ENCODE measurements at places on chromosomes 6 and 20.

DNA sequence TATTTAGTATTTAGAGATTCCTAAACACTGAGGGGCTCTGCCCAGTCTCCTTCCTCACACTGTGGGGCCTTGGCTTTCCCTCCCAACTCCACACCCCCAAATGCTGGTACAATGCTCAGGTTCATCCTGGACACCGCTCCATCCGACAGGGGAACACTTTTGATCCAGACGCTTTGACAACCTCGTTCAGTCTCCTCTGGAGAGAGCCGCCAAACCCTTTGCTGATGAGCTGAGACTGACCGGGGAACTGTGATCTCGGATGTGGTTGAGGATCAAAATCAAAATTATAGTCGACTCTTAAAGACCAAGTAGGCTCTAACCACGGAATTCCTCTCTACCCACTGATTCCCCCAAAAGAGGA, 38.8 kb upstream of the HLA-E start:
- no peak for DNase-seq

DNA sequence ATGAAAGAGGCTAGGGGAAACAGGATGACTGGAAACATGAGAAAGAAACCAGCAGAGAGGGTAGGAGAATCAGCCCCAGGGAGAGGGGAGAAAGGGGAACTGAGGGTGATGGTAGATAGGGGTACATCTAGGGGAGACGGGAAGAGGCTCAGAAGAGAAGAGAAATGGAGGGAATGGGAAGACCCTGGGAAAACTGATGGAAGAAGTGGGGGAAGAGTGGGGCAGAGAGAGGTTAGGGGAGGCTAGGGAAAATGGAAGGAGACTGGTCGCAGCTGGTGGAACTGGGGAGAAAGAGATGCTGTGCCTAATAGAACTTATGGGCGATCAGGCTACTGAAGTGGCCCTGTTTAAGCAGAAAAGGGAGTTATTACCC, 548 bp downstream of the PROCR start:
- DNase-seq: no peak

DNA sequence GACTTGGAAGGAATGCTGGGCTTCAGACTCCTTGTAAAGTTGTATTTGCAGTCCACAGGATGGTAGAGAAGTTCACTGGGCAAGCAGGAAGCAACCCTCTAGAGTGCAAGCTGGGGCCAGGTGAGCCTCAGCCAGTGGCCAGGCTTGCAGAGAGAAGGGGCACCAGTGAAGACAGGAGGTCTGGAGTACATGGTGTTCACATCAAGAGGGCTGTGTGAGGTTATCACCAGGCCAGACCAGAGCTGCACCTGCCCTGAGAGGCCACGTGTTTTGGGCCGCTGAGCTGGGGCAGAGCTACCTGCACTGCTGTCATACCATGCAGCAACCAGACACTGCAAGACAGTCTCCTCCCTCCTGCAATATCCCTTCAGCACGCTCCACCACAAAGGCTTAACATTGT, 79.0 kb downstream of the SH3BGRL2 start:
- no peak for DNase-seq

GRCh38 chr6:169937389-169938261, 186.2 kb downstream of the ERMARD start:
- DNase-seq: no peak

DNA sequence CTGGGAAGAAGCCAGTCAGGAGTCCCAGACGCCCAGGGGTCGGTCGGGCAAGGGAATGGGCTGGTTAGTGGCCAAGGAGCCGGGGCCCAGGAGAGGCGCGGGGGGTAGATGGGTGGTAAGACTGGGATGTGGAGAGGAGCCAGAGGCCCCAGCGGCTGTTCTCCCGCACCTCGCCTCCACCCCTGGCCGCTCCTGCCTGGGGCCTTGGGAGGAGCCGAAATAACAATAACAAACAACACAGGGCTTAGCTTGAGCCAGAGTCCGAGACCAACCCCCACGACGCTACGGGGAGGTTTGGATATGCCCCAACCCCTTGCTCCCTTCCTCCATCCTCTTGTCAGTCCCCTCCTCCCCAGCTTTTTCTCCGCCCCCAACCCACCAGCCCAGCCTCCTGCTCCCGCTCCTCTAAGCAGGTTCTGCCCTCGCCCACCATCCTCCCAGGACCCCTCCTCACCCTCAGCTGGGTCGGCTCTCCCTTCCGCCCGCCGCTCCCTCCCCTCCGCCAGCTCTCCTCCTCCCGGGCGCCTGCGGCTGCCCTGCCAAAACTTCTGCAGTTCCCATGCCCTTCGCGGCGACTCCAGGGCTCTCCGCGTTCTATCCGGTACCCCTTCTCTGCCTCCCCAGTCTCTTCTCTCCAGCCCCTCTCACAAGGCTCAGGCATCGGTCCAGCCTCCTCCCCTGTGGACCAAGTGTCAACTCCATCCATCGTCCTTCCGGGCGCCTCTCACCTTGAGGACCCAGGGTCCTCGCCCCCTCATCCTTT, 1.1 kb downstream of the RNF39 start:
- DNase-seq: no peak

GRCh38 chr6:127796713-127797112, 104.1 kb downstream of the THEMIS start:
- no peak for DNase-seq

DNA sequence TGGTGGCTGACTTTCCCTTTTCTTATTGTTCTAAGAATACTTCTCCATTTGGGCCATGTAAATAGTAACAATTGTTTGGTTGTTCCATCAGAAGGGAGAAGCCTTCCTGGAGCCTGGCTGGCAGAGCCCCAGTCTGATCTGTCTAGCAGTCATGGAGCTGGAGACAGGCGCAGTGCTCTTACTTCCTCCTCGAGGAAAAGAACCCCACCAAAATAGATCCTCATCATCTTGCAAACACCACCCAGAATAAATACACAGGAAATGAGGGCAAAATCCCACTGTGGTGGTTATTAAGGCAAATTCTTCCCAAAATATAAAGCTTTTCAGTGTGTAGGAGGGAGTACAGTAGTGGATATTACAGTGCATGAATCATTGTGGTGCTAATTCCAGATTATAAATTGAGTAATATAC, 195.1 kb upstream of the SGK1 start:
- DNase-seq: no peak

DNA sequence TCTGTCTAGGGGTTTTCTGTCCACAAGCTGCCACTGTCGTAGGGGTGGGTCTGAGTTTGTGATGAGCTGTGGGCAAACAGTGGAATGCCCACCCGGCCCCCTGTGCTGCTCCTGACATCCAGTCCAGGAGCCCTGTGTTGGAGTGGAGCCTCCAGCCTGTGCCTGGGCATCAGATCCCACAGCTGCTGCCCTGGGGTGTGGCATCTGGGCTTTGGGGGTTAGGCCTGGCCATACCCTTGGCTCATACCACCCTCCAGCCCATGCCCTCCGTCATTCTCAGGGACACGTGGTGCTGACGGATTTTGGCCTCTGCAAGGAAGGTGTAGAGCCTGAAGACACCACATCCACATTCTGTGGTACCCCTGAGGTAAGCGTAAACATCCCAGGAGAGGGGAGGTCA, 12.9 kb downstream of the SGK2 start:
- no peak for DNase-seq

GRCh38 chr6:49097116-49097515, 365.9 kb downstream of the MMUT start:
- no peak for DNase-seq

DNA sequence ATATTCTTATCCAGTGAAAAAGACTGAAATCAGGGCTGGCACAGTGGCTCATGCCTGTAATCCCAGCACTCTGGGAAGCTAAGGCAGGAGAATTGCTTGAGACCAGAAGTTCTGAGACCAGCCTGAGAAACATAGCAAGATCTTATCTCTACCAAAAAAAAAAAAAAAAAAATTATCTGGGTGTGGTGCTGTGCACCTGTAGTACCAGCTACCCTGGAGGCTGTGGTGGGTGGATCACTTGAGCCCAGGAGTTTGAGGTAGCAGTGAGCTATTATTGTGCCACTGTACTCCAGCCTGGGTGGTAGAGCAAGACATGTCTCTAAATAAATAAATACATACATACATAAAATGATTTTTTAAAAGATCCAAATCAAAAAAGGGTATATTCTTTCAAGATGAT, 6.3 kb downstream of the CALHM6 start:
- DNase-seq: no peak

GRCh38 chr20:3297079-3297378, 58.0 kb upstream of the SLC4A11 start:
- DNase-seq: no peak

DNA sequence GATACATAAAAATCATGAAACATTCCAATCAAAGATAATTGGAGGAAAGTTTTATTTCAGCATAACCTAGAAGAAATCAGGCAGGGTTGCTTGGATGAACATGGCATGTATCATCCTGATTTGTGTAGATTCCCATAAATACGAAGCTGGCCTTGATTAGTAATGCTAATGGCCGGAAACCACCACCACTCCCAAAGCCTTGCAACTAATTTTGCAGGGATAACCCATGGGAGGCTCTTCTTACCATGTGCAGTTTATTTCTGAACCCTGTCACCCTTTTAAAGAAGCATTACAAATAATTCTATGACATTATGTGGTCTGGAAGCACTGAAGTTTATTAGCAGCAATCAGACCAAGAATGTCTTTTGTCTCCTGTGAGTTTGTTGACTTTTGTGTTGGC, 80.8 kb downstream of the AIG1 start:
- no peak for DNase-seq

DNA sequence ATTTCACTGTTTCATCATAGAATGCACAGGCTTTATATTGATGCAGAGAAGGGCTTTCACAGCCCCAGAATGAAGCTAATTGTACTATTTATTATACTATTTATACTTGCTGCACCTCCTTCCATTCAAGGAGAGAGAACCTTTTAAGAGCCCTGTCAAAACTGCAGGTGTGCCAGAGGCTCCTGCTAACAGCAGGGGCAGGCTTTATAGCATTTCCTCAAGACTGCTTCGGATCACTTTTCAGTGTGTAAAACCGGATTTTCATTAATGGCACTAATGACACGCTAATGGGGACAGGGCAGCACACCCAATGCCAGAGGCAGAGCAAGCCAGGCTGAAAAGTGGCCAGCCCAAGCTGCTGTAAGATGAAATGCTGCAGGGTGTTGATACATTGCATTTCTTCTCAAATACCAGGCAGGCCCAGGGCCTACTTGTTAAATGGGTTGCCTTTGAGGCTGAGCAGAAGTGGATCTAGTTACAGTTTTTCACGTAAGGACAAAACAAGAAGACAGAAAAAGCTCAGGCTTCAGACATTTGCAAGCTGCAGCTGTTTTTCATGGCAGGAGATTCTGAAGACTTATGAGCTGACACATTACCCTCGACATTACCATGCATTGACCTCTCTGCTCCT, 487.7 kb upstream of the BTBD3 start:
- no peak for DNase-seq

Measured in retinal pigment epithelial cell (primary cell).